ENCODE measurements at places on chromosomes 3 and 15. TPM values are rescaled to one million over a fixed set of nuclear protein-coding genes. Genes with fewer than 3 reads are reported as not detected.

The HYAL1 gene
- total RNA-seq, result 51.6 TPM

DNA sequence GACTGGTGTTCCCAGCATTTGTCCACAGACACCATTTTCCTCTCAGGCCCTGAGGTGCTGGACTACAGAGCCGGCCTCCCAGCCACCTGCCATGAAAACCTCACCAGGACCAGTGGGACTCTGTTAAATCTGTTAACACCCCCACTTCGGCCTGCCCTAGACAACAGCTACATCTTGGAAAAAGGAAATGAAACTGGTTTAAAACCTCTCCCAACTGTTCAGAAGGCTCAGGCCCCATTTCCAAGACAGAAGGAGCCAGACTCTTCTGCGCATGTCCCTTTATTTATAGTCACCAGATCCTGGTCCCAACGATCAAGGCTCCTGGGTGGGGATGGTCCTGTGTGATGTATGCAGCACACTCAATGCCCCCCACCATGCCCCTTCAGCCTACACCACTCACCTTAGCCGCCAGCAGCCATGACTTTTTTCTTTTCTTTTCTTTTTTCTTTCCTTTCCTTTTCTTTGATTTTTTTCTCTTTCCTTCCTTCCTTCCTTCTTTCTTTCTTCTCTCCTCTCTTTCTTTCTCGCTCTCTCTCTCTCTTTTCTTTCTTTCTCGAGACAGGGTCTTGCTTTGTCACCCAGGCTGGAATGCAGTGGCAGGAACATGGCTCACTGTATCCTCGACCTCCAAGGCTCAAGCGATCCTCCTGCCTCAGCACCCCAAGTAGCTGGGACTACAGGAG is 25.5 kb upstream of the FLNB start:
- no peak for DNase-seq

The CHRD gene
- total RNA-seq, result 7.0 TPM

DNA sequence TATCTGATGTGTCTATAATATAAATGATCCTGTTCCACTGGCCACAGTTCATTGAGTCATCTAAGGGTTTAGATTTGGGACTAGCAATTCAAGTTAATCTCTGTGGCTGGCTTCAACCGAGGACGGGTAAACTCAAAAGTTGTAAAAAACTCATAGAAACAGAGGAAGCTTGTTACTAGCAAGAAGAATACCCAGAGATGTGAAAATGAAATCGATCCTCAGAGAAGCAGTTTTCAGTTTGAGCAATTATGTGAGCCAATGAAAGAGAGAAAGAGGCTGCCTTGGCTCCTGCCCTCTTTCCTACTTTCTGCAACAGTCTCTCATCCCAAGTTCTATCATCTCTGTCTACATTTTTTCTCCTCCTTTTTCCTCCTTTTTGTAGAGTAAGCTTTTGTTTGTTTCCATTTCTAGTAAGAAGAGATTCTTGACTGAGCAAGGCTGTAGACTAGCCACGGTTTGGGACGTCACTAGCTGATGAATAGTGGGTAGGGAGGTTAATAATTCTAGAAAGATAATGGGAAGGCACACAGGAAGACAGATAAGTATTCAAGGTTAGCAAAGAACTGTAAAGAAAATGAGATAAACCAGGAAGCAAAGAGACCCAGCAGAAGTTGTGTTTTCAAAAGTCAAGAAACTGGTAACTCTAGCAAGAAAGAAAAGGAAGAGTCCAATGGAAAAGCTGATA is 298.9 kb upstream of the NR2F2 start:
- no peak for DNase-seq

- no peak for DNase-seq
Observed at GRCh38 chr3:133058243-133058642, 20.1 kb downstream of the TMEM108 start.

DNA sequence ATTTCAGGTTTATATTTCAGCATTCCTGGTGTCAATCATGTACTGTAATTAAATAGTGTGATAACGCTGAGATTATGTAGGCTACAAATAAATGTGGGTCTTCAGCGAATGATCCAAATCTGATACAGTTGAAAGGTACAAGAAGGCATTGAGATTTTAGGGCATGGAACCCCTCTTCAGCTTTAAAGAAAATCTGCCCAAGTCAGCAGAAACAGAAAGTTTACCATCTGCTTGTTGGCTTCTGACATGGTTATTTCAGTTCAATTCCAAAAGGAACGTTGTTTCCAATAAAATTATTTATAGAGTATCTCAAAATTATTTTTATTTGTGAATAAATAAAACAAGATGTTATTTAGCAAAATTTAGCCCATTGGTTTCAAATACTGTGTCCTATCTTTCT is 400.2 kb upstream of the RORA start:
- no peak for DNase-seq
